ENCODE measurements at places on chromosomes 6 and 20.

DNA sequence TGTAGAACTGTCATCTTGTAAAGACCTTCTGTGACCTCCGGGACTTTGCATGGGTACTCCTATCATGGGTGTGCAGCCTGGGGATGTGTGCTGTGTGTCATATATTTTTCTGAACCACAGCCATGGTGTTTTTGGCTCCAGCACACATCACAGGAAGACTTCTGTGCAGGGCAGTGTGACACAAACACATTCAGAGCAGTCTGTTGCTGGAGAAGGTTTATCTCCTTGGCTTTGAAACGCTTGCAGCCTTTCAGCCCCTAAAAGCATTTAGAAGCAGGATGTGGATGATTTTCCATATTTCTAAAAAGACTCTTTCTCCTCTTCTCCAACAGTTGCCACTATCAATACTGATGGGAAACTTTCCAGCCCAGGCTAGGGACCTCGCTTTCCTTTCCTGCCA lies 221.6 kb upstream of the FOXA2 start:
- no peak for DNase-seq

DNA sequence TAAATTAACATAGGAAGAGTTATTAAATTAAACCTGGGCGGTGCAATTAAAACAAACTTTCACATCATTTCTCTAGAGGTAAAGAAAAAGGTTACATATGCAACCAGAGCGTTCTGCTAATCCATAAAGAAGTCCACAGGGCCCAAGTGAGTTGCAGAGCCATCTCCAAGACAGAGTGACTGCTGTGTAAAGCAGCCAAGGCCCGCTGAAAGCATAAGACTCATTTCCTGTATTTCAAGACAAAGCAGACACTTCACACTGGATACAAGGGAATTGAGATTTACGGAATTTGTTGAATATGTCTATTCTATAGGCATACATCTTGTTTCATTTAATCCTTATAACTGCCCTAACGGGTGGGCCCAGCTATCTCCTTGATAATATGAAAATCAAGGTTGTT lies 422.8 kb downstream of the CBLN4 start:
- DNase-seq: no peak

DNA sequence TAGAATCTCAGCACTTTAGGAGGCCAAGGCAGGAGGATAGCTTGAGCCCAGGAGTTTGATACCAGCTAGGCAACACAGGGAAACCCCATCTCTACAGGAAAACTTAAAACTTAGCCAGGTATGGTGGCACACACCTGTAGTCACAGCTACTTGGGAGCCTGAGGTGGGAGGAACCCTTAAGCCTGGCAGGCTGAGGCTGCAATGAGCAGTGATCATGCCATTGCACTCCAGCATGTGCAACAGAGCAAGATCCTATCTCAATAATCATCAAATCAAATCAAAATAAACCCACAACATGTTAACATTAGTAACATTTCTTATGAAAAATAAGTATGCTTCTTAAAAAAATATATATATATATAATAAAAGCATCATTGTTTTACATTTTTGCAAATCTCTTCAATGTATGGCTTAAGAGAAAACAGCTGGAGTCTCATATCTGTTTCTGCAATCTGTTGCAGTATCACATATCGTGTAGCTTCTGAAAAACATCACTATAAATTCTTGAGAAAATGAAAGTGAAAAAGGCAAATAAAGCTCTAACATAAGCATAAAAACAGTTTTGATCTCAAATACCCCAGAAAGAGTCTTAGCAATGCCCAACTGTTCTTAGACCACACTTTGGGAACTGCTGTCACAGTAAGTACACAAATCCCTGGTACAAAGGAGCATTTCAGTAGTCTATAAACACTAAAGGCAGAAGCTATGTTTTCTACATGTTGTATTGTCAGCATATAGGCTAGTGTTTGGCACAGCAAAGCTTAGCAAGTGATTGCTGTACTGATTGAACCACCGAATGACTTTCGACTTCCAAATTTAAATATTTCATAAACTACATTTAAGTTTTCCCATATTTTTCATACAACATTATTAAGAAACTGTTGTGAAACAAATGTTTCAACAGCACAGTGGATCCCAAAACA lies 8.0 kb downstream of the MMUT start:
- DNase-seq: no peak

DNA sequence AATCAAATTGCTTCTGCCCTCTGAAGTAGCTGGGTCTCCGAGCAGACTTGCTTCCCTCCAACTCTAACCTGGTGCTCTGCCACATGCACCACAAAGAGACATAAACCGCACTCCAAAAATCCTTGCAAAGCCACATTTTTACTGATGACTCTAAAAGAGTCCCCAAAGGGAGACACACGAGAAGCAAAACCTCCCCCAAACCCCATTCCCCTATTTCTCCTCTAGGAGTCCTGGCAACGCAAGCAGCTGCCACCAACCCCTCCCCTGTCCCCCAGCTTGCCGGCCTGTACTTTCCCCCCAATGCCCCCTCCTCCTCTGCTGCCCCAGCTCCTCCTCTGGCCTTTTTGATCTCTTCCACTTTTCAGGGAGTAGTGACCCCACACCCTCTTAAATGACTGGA lies 180.1 kb upstream of the ARID1B start:
- DNase-seq: no peak

DNA sequence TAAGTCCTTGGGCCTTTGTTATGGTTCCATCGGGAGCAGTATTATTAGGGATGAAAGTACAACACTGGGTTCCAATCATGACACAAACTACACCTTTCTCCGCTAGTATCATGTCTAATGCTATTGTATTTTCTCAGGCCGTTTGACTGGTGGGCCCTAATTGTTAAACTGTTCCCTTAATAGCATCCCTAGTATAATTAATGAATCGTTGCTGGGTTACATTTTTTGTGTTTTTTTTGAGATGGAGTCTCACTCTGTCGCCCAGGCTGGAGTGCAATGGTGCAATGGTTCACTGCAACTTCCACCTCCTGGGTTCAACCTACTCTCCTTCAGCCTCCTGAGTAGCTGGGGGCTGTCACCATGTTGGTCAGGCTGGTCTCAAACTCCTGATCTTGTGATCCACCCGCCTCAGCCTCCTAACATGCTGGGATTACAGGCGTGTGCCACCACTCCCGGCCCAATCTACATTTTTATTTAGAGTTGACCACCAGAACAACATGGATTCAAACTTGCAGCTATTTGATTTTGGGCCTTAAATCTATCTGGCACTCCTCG lies 4.1 kb upstream of the ZNFX1 start:
- DNase-seq: no peak

- DNase-seq: peak; percentile 74
These were observed 49.2 kb downstream of the GMDS start for GRCh38 chr6:2196079-2196679.

GRCh38 chr20:58950603-58951002 lies 30.5 kb upstream of the NELFCD start:
- DNase-seq: no peak

- DNase-seq: peak; percentile 72
These were observed at the start of gene MICAL1 for GRCh38 chr6:109455437-109456110. Gene MICAL1, minus strand, starts transcription at chr6:109455772. Its CDS starts 1,576 bp downstream, at chr6:109454196.

DNA sequence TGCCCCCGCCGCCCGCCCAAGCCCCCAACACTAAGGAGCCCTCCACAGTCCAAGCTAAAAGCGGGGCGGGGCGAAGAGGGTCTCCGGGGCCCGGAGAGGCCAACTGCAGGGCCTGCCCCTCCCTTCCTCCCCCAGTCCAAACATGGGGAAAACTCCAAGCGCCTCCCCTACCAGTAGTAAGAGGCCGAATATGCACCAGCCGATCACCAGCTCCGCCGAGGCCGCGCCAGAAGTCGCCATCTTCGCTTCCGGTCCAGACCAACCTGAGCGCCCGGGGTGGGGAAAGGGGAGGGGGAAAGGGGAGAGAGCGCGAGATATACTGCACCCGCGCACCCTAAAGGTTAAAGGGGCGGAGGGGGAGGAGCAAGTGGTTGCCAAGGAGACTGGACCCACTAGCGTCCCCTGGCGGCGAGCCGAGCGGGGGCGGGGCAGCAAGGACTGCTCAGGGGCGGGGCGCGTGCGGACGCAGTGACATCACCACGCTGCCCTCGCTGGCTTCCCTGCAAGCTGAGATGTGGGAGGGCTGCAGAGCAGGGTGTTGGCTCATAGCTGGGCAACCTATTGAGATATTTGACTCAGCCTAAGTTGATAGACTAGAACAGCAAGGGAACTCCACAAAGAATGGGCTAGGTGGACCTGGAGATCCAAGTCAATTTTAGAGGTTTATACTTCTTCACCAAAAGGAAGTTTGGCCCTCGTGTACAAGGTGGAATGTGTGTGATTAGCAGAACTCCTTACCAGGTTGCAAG lies at the start of gene LMBRD1:
LMBRD1 (minus strand) TSS at position 369 of the 749 bp plus-strand sequence; CDS start at position 240, 129 bp downstream.
- DNase-seq: peak; percentile 99

DNA sequence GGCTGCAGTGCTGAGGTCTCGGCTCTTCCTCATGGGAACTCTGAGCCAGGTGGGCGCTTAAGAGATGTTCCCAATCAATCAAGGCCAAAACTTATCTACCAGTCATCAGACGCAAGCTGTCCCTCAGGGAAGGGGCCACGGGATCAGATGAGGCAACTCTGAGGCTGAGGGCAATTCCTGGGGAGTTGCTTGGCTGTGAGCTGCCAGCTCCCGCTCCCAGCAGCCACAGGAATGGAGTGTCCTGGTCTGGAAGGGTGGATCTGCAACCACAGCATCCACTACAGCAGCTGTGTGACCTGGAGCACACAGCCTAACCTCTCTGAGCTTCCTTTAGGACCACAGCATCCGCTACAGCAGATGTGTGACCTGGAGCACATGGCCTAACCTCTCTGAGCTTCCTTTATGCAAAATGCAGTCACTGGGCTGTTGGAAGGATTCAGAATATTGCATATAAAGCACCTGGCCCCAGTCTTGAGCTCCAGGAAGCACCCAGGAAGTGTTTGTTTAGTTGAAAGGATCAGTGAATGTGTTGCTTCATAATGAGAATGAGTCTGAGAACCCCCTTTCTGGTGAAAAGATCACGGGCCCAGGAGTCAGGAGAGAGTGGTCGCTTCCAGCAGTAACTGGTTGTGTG lies 60.9 kb downstream of the TFAP2C start:
- no peak for DNase-seq

GRCh38 chr6:10404799-10405512 lies 9.9 kb downstream of the TFAP2A start:
- DNase-seq: no peak

DNA sequence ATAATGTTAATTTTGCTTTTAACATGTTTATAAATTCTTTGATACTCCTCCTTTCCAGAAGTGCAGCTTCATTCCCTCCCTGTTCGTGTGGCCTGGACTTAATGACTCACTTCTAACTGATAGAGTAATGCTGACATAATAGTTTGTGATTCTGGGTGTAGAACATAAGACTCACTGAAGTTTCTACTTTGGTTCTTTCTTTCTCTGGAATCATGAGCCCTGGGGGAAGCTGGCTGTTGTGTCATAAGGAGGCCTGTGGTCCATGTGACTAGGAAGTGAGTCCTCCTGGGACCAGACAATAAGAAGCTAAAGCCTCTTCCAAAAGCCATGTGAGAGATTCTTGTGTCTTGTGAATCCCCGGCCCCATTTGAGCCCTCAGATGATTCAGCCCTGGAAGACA lies 30.5 kb upstream of the HLA-G start:
- no peak for DNase-seq

DNA sequence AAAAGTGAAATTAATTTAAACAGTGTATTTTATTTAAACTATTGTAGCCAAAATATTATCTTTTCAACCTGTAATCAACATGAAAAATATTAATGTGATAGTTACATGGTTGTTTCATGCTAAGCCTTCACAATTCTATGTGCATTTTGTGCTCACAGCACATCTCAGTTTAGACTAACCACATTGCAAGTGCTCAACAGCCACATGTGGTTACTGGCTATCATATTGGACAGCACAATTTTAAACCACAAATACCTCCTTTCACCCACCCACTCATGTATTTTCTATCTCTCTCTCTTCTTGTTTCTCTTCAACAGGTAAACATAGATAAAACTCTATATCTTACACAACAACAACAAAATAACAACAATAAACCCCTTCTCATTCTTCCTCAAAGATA lies 12.5 kb upstream of the HS3ST5 start:
- DNase-seq: no peak

Measured in DMS53 (cell line).